CD4-positive, alpha-beta T cell treated with Interferon gamma for 1 hour (primary cell): ENCODE measurements at places on chromosomes 7 and 10.

GRCh38 chr7:922334-923107, 32.0 kb downstream of the ADAP1 start:
- DNase-seq, result peak; percentile 46

- DNase-seq, result no peak
Observed at GRCh38 chr7:128203047-128203491, 38.0 kb upstream of the LEP start.

DNA sequence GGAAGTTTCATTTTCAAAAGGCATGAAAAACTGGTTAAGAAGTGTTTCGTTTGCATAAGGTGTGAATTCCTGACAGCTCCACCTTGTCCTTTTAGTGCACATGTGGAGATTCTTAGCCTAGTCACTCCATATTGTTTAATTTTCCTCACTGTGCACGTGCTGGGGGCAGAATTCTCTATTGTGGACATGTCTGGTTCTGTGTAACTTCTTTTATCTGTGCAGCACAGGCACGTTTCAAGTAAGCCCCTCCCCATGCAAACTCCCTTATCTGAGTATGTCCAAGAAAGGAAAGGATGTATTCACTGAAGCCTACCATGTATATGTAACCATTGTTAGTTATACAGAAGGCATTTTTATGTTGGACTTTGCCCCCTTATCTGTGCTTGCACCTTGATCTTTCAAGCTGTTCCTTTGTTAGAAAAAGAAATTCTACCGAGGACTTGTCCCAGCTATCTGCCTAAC, 1346.3 kb downstream of the REEP3 start:
- DNase-seq, result no peak

- no peak for DNase-seq
Observed at GRCh38 chr10:53003094-53003493, 230.5 kb upstream of the MBL2 start.

GRCh38 chr7:98086281-98086718, 20.4 kb upstream of the LMTK2 start:
- DNase-seq, result no peak

DNA sequence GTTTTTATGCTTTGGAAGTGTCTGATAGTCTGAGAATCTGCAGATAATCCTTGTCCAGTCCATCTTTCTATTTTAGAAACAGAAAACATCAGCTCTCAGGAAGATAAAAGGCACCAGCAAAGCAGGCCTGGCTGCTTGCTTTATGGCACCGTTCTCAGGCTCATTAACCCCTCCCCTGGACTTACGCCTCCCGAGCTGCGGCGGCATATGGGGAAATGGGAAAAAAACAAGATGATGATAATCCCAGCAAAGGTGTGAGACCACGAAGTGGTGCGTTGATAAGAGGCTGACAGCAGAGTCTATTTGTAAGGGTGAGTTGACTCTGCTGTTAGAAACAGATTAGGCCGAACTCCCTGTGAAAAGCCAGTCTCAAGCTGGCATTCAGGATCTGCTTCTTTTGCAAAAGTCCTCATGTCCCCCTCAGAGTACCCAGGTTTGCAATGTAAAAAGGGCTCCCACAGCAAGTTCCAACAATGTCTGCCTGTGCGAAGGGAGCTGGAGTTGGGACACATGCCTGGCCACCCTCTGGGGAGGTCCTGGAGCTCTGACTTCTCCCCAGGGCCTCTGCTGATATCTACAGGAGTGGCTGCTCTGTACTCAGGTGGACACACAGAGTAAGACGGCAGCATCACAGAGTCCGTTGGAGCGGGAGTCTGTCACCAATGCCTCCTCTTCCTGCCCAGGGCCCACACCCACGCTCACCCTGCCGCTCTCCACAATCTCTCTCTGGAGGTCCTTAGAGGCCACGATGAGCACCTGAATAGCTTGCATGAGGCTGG, 54.3 kb downstream of the SPDYE5 start:
- no peak for DNase-seq

DNA sequence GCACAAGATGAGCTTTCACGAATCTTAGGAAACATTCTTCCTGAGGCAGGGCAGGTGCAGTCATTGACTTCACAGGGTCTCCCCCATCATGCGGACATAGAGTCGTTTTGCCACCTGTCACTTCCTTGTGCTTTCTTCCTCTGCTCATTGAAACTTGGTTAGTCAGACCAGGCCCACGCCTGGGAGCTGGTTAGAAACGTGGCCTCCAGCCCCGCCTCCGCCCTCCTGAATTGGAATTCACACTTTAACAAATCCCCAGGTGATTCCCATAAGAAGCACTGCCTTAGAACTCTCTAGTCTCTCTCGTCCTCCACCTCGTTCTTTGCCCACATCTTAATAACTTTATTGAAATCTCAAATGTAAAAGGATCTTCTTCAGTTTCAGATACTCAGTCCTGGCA, 265.5 kb upstream of the FZD8 start:
- DNase-seq, result no peak

GRCh38 chr10:120948889-120949608, 97.9 kb downstream of the WDR11 start:
- peak; percentile 14 for DNase-seq

GRCh38 chr7:46932306-46932675, 649.6 kb downstream of the TNS3 start:
- no peak for DNase-seq

GRCh38 chr10:113469796-113470195, 83.1 kb upstream of the HABP2 start:
- DNase-seq, result no peak

- no peak for DNase-seq
Observed at GRCh38 chr7:111092406-111093236, 1.7 kb downstream of the LRRN3 start.

DNA sequence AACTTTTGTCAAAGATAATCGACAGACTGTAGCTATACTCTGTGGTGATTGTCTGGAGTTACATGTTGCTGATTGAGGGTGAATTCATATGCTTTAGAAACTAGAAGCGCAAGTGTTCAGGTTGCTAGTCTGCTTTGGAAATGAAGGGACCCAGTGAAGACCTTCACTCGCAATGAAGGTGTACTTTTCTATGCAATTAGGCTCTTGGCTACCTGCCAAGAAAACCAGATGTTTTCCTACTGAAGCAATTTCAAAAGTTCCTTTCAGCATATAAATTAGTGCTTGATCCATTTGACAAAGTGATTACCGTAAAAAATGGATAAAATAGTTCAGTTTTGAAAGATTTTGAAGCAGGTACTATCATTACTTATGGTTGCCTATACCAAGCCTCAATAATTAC, 10.0 kb upstream of the STK31 start:
- DNase-seq, result no peak

- no peak for DNase-seq
Observed at GRCh38 chr10:102824664-102825063, 12.5 kb downstream of the CYP17A1 start.

DNA sequence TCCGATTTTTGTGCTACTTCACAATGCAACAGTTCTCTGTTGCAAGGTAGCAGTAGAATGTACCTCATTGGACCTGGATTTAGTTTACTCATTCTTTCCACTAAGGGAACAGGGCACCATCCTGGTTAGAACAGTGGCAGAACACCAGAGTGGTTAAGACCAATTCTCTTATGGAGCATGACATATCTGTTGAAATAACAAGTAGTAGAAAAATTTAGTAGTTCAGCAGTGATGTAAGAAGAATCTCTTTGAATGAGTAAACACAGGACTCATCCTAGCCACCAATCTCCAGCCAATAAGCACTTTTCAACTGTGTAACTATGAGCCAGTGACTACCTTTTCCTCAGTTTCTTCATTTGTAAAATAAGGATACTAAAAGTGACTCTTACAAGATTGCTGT, 2.4 kb downstream of the ANKRD22 start:
- DNase-seq, result no peak

DNA sequence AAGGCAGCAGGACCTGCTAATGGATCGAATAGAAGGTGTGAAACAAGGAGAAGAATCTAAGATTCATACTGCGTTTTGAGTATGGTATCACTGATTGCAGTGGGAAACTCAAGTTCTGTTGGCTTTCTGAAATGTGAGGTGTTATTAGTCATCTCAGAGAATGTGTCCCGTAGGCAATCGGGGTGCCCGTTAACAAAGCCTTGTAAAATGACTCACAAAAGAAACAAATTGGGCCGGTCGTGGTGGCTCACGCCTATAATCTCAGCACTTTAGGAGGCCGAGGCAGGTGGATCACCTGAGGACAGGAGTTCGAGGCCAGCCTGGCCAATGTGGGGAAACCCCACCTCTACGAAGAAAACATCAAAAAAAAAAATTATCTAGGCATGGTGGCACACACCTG, 118.2 kb upstream of the C7orf33 start:
- DNase-seq, result no peak

GRCh38 chr10:127119936-127120335, 76.5 kb downstream of the INSYN2A start:
- DNase-seq, result no peak

DNA sequence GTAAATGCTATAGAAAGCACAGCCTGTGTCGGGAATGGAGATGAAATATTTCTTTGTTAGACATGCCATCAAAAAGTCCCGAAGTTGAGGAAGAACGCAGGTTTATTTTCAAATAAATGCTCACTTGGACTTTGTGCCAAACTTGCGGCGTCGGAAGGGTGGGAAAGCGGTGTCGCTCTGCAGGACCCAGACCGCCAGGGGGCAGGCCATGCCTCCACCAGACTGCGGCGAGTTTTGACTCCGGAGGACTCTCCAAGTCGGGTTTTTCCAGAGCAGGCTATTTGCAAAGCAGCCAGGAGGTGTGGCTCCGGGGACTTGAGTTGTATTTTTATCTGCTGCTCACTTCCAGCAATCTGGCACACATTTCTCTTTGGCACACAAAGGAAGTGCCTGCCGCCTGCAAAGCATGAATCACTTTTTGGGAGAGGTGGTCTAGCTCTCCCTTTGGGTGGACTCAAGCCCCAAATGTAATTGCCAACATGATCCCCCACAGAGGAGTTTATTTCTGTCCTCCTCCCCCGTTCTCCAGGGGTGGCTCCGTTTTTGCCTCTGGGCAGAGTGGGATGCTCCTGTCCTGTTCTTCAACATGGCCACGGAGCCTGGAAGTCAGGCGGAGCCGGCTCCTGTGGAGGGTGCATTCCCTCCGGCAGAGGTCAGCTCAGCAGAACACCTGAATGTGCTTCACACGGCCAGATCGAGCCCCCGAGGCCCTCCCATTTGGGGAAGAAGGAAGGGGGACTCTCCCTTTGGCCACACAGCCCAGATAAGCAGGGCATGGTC, 82.3 kb upstream of the GPR26 start:
- no peak for DNase-seq

DNA sequence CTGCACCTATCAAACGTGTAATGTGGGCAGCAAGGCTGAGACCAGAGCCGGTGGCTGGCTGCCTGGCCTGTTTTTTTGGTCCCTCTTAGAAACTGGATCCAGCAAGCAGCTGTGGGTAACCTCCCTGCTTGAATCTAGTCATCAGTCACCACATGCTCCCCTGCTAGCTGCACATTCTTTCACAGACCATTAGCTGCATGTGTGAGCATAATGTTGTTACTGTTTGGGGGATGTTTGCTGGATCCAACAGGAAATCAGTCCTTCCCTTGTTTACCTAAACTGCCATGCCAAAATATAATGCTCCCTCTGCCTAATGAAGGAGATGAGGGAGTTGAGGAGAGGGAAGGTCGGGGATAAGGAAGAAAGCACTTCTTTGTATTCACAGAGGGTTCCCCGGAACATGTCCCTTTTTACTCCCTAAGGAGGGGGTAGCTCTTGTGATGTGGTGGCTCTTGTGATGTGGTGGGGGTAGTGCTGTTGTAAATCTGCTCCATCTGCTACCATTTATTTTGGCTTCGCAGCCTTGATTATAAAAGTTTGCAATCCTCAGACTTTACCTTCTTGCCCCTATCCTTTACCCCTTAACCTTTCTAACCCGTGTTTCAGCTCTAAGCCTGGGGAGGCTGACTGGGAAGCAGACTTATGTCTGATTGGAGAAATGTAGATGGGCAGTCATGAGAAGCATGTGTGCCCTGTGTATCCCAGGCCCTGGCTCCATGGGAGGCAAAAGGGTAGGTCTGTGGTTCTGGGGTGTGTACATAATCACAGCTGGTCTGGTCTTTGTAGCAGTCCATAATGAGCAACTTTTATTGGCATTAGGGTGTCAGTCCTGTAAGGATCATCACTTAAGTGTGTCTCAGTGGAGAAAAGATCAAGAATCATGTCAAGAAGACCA, 20.8 kb downstream of the LOXL4 start:
- DNase-seq, result no peak

DNA sequence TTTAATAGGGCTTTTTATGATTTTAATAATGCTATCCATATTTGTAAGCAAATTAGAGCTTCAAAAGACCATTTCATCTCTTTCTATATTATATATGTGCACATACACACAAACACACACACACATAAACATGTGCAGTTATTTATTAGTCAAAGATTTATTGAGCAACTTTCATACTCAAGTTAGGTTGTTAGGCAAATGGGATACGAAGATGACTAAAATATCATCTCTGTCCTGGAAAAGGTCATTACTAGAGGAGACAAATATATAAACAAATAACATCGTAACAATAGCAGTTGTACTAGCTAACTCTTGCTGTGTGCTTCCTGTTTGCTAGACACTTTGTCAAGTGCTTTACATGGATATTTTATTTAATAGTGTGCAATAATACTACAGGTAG, 307.9 kb downstream of the SNX13 start:
- no peak for DNase-seq
